Stimulated activated memory B cell treated with anti-CD40 and anti-IgM and Interleukin-4, amounts not matched to agents 10 μg/mL and 1 μg/mL and 100 μg/mL, for 72 hours (primary cell): ENCODE measurements at places on chromosomes 5 and 9.

DNA sequence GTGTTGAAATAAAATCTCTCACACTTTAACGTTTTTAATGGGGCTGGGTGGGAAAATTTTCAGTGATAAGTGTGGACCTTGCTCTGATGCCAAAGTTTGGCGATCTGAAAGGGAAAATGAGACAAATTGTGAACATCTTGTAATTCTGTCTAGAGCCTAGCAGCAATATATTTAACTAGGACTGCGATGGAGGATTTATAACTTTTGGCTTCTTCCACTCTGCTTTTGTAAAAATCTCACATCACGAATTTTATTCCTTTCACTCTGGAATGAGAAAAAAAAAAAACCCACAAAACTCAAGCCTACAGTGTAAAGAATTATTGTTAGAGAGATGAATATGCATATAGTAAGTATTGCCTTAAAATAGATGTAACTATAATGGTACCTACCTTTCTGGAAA is 19.9 kb downstream of the CCNH start:
- H3K36me3 ChIP-seq, result peaks cover 56% of the 10 kb centered on the region
- no peaks in the 10 kb centered on the region for H3K27me3 ChIP-seq
- no peak overlapping the region for H3K4me3 ChIP-seq
- peak overlapping the region; percentile 38 for H3K27ac ChIP-seq
- no peaks in the 10 kb centered on the region for H3K4me1 ChIP-seq

DNA sequence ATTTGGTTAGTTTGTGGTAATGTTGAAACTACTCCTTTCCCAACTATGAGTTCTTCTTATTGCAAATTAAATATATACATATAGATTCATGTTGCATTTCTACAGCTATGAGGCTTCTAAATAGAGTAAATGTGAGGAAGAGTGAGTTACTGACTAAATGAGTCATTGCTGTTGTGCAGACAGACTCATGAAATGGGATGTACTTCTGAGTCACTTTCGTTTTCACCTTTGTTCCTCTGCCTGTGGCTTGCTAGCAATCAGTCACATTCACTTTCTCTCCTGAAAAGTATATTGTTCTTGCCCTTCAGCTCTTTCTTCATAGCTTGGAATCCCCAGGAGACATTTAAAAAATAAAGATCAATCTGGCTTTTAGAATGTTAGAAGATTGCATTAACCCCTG is 295.5 kb upstream of the SMC2 start:
- no peak for ATAC-seq
- H3K27me3 ChIP-seq, result no peaks in the 10 kb centered on the region
- H3K36me3 ChIP-seq, result no peaks in the 10 kb centered on the region
- H3K4me3 ChIP-seq, result no peak overlapping the region

GRCh38 chr5:151700296-151700695 is 13.6 kb upstream of the SPARC start:
- no peak overlapping the region for H3K4me3 ChIP-seq
- ATAC-seq, result no peak
- H3K27me3 ChIP-seq, result peaks cover 8% of the 10 kb centered on the region
- H3K36me3 ChIP-seq, result no peaks in the 10 kb centered on the region

DNA sequence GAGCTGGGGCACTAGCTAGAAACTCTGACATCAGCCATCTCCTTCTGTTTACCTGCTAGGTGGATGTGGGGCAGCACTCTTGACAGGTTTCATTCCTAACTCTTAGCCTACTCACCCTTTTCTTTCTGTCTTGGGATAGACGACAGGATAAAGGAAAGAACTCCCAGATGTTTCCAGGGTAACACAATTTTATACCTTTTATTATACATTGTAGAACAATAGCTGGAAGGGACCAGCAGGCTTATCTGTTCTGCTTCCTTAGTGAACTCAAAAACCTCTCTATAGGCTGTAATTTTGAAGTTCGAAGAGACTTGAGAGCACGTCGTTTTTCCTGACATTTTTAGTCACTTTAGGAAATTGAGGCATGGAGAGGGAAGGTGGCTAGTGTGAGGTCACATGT is 13.2 kb downstream of the SPTAN1 start:
- H3K4me3 ChIP-seq, result no peak overlapping the region
- peaks cover 14% of the 10 kb centered on the region for H3K4me1 ChIP-seq
- peaks cover 31% of the 10 kb centered on the region for H3K36me3 ChIP-seq
- H3K27me3 ChIP-seq, result no peaks in the 10 kb centered on the region
